ENCODE measurements at places on chromosomes 6 and 20.

DNA sequence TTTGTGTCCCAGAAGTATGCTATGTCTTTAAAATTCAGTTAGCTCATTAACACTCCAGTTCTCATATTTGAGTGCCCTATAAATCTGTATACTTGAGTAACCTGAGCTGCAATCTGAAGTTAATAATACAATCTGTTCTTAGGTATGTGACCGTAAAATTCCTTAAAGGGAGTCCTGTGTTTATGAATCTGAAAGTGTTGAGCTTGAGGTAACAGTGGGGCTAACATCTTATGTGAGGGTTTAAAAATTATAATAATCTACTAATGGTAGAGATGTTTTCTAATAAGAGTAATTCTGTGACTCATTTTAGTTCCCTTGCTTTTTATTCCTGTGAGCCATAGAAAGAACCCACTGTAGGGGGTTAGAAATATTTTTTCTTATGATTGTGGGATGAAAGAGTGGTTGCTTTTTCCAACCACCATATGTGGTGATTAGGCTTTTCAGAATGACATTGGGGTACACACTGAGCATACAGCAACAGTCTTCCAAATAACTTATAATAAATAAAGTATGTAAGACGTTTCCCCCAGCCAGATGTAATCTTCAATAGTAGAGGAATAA, 121.2 kb downstream of the BCKDHB start:
- DNase-seq, result no peak

DNA sequence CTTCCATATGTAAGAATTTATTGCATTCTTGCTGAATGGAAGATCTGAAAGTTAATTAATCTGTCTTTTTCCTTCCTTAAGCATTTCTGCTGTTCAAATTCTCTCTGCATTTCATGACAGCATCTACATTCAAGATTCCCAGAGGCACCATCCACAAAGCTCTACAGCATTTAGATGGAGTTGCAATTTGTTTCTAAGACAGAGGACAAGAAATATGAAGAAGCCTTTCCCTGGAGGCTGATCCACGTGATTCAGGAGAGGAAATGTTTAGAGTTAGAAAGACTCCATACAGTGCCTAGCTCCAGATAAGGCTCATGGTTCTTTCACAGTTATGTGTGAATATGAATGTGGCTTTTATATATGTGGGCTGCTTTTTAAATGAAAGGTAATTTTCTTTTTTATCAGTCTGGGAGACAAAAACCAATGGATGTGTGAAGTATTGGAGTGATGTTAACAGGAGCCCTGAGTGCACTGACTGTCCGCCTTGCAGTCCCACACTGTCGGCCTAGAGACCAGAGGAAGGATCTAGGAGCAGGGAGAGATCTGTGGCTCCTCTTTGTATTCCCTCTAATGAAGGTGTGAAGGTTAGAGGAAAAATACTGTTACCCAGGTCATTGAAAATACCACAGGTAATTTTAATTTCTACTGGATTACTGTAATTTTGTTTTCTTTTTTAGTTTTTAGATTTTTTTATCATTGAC, 686.6 kb upstream of the GJE1 start:
- no peak for DNase-seq

DNA sequence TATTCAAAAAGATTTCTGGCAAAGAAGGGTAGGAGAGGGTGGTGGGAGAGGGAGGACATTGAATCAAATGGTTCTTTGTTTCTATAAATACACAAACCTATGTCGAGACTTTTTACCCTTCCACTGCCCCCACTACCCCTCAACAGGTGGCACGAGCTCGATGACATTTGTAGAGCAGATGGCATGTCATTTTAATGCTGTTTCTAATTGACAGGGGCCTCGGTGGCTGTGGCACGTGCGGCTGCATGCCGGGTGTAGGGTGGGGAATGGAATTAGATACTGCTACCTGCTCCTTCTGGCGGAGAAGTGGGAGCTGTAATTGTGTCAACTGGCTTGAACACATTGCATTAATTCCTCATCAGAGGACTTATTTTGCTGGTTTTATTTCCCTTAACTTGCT, 29.1 kb upstream of the SASH1 start:
- DNase-seq, result no peak

DNA sequence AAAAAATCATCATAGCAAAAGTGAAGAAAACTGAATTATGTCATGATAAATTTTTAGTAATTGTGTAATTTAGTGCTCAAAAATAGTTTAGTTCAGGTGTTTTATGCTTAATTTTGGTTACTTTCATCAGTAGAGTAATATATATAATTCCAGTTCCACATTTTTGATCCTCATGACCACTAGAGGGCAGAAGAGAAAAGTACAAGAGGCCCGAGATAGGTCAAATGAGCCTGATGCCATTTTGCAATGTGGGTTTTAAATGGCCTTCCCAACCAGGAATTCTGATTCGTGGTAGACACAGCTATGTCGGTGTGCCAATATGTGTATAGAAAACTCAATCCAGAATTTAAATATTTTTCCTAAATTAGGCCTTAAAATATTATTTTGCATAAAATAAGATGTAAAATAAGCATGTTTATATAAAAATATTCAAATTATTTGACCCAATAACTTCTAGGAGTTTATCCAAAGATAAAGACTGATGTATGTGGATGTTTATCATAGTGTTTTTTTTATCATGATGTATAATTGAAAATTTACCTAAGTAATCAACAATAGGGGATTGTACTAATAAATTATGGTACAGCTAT, 159.7 kb upstream of the RPS6KA2 start:
- DNase-seq, result peak; percentile 10

GRCh38 chr20:49518576-49518975, 36.1 kb upstream of the KCNB1 start:
- DNase-seq, result no peak

- no peak for DNase-seq
These were observed 578 bp upstream of the PTGIS start for GRCh38 chr20:49568278-49569151.

DNA sequence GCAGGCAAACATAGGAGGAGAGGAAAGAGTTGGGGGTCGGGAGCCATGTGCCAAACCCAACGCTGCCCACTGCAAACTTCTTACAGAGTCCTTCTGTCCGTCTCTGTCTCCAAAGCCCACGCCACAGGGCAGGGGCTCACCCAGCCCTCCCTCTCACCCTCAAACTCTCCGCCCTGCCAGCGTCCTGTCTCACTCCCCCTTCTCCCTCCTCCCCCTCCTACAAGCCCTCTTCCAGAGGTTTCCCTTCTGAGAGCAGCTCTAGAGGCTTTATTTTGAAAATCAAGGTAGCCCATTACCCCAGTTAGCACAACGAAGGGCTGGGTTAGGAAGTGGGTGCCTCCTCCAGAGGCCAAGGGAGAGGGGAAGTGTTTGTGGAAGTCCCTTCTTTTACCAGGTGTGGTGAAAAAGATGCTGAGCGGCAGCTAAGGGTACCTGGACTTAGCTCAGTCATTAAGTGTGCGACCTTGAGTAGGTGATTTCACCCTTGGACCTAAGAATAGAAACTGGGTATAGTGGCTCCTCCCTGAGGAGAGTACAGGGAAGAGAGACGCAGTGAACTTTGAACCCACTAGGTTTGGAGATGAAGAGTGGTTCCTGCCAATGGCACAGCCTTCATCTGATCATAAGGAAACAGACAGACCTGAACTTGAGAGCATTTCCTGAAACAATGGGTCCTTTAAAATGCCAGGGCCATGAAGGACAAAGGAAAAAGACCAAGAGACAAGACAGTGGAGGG, 123.8 kb downstream of the BANF2 start:
- no peak for DNase-seq

DNA sequence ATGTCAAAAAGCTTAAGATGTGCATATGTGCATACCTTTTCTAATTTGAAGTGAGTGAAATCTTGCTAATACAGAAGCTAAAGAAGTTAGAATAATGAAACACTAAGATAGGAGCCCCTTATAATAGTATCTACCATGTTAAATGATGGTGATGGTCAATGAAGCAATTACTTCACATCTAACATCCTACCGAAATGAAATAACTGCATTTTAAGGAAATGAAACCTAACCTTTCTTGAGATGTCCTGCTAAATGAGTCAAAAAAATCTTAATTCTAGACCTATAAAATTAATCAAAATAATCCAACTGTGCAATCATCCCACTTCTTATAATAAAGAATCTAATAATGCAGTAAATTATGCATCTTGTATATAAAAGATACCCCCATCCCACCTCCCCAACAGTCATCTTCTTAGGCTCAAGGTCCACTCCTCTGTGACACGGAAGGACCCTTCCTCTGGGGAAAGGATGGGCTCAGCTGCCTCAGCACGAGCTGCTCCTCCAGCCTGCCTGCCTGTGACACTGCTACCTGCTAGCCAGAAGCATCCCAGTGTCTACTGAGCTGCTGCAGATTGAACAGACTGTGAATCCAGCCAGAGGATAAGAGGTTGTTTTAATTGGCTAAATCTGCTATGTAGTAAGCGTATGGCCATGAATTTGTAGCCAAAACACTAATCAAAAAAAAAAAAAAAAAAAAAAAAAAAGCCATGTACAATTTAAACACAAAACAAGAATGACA, 129.6 kb upstream of the BEND3 start:
- no peak for DNase-seq

DNA sequence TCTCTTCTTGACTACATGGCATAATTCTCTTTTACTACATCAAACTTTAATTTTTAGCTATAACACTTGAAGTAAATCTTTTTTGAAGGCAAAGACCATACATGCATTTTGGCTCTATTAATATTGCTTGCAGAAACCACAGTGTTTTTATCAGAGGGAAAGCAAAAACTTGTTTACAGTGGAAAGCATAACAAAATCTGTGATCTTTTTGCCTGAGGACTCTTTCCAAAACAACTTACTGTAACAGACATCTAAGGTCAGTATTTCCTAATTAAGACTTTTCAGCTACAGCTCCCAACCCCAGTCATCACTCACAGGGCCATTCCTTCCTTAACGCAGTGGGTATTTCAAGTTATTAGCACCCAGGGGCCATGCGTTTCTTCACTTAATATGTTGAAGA, 274.7 kb downstream of the CDKAL1 start:
- DNase-seq, result no peak

DNA sequence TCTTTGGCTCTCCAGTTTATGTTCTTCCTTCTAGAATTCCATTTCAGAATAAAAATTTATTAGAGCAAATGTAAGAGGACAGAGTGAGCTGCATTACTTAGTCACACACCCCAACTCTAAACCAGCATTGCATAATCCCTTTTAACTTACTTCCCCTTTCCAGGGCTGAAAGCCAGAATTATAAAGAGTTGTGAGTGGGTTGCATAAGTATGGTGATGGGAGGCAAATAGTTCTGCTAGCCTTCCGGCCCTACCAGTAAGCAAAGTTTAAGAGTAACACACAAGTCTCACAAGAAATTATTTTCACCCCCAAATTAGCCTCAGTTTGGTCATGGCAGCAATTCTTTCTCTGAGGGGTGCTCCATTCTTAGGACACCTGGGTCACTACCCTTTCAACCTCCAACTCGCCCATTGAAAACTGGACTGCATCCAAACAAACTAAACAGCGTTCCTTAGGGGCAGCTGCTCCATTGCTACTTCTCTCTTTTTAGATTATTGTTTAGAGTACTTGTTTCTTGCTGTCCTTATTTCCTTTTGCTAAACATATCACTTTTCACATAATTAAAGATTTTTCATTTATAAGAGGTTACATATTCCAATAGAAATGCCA, 1.6 kb downstream of the KIAA0408 start:
- DNase-seq, result no peak

- DNase-seq, result no peak
These were observed 22.8 kb upstream of the PTPN1 start for GRCh38 chr20:50487397-50487796.

GRCh38 chr6:89298680-89299465, 16.2 kb downstream of the GABRR2 start:
- DNase-seq, result peak; percentile 12

DNA sequence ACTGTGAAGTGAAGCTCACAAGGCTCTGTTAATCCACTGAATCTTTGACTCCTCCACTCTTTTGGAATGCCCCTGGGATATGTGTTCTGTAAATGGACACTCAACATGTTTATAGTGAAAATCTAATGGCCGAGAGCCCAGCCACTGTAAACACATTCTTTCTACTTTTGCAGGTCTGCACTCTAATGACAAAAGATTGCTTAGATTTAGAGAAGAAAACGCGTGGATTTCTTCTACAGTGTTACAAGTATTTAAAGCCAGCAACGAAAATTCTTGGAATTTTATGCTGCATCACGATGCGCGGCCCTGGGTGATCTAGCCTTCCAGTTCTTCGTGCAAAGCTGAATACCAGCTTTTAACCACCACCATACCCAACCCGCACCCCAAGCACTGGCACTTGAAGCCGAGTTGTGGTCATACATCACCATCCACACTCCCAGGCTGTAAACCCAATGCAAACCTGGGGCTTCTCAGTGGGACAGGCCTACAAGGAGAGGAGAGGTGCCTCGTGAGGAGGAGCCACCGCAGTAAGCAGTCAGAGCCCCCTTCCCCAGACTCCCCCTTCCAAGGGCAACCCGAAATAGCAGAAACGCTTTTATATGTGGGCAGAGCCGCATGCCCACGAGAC, 3.7 kb upstream of the FOXO3 start:
- no peak for DNase-seq

- no peak for DNase-seq
These were observed 73.1 kb downstream of the ANKRD60 start for GRCh38 chr20:58155148-58155925.

GRCh38 chr6:62570372-62570771, 284.3 kb upstream of the KHDRBS2 start:
- no peak for DNase-seq

GRCh38 chr20:10758446-10758845, 84.6 kb upstream of the JAG1 start:
- DNase-seq, result no peak

- DNase-seq, result no peak
These were observed 26.9 kb upstream of the VEGFA start for GRCh38 chr6:43742931-43743632.

GRCh38 chr6:4093288-4093687, 14.4 kb upstream of the FAM217A start:
- no peak for DNase-seq

DNA sequence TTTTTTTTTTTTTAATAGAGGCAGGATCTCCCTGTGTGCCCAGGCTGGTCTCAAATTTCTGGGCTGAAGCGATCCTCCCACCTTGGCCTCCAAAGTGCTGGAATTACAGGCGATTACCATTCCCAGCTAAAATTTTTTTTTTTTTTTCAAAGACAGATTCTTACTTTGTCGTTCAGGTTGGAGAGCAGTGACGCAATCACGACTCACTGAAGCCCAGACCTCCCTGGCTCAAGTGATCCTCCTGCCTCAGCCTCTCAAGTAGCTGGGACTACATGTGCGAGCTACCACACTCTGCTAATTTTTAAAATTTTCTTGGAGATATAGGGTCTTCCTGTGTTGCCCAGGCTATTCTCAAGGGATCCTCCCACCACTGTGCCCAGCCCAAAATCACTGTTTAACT, 58.0 kb upstream of the MYO6 start:
- DNase-seq, result no peak
